Memory B cell (primary cell): ENCODE measurements at places on chromosomes 16 and 17.

DNA sequence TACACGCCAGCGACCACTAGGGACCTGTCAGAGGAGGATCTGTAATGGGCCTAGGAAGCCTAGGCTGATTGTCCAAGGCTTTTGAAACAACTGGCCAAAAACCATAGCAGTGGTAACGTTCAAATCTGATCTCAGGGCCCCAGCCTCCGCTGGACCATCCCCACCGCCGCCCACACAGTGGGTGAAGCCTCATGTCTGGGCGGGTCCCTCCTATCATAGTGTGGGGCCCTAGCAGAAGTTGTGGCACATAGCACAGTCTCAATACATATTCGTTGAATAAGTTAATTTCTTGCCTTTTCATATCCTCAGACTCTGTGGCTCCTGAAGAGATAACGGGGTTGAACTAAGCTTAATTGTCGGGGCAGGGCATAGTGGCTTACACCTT is 818 bp downstream of the DPH1 start:
- no peak for DNase-seq

DNA sequence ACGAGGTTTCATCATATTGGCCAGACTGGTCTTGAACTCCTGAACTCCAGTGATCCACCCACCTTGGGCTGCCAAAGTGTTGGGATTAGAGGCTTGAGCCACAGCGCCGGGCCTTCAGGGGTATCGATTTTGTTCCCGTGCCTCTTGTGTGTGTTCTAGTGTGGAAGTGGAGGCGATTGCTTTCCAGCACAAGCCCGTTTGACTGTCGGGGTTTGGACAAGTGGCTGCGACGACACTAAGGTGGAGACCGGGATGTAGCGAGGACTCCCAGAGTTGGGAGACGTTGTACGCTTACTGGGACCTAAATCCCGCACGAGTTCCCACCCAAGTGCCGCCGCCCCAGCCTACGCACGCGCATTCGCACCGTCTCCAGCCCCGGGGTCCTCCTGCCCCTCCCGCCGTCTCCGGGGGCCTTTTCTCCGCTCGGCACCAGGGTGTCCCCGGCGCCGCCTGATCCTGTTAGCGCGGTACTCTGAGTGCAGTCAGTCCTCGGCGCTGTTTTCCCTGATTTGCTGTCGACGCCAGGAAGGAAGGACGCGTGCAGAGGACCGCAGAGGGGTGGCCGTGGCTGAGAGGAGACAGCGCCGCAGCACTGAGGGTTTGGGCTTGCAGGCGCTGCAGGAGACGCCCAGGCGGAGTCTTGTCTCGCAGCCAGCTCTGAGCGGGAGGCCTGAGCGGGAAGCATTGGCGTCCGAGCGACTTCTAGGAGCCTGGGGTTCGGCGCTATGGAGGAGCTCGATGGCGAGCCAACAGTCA is at the start of gene NUP85:
Gene NUP85 (plus strand): TSS at position 643 of the 756 bp plus-strand sequence. CDS start 83 bp downstream, at position 726.
- DNase-seq = peak; percentile 90

- no peak for DNase-seq
Observed at GRCh38 chr17:69175262-69175624, 33.5 kb upstream of the ABCA6 start.

DNA sequence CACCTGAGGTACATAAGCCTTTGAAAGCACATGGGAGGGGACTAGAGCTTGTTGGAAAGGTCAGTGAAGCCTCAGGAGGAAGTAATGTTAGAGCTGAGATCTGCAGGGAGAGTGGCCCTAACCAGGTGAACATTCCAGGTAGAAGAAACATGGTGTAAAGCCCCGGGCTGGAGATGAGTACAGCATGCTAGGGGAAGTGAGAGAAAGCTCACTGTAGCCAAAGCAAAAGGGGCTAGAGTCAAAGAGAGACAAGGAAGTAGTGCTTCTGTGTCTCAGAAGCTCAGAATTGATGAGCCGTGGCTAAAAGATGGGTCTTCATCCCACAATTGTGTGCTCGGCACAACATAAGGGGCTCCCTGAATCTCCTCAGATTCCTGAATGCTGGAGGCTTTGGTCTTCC is 481.8 kb downstream of the XYLT1 start:
- no peak for DNase-seq
